Activated T-cell treated with anti-CD3 and anti-CD28 coated beads, Interleukin-2, amount 50 U/mL, for 4 hours (primary cell): ENCODE measurements at places on chromosomes 6 and 20.

DNA sequence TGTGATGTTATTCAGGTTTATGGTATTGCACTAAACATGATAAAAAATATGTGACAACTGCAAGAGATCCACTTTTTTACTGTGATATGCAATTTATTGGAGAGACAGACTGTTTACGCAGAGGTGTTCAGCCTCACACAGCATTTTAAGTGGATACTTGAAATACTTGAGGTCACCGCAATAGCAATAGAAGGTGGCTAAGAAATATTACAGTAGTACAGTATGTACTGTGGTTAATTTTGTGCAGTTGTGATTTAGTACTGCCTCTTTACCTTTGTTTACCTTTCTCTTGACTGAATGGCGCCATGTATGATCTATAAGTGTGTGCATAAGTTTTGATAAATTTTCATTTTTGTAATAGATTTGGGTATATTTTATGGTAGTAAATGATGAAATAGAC lies 17.4 kb downstream of the MACROD2 start:
- DNase-seq, result no peak

- no peak for DNase-seq
Observed at GRCh38 chr20:63896264-63897105, 1.6 kb downstream of the DNAJC5 start.

GRCh38 chr6:136524339-136524935 lies 25.8 kb downstream of the MAP7 start:
- DNase-seq, result no peak

GRCh38 chr6:42984924-42985475 lies 630 bp downstream of the PPP2R5D start:
- no peak for DNase-seq

DNA sequence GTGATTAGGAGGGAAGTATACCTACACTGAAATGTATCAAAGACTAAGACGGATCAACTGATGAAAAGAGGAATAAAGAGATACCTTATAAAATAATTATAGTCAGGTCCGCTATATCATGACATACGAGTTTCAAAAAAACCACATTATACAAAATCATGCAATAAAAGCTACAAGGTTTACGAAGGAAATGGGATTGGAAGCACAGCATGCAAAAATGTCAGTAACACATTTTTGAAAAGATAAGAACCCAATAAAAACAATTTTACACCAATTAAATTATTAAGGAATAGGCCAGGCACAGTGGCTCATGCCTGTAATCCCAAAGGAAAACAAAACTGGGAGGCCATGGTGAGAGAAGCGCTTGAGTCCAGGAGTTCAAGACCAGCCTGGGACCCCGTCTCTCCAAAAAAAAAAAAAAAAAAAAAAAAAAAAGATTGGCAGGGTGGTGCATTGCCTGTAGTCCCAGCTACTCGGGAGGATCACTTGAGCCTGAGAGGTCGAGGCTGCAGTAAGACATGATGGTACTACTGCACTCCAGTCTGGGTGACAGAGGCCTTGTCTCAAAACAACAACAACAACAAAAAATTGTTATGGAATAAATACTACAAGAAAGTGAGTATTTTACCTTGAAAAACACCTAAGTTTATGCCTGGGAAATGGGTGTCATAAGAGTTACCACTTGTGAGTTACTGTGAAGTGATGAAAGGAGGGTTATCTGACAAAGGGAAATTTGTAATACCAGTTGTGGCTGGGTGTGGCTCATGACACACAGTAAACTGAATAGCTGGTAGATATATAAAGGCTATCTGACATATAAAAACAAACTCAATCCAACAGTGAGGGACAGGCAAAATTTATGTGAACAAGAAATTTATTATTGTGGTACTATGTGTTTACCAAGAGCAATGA lies 45.2 kb downstream of the RANBP9 start:
- no peak for DNase-seq

DNA sequence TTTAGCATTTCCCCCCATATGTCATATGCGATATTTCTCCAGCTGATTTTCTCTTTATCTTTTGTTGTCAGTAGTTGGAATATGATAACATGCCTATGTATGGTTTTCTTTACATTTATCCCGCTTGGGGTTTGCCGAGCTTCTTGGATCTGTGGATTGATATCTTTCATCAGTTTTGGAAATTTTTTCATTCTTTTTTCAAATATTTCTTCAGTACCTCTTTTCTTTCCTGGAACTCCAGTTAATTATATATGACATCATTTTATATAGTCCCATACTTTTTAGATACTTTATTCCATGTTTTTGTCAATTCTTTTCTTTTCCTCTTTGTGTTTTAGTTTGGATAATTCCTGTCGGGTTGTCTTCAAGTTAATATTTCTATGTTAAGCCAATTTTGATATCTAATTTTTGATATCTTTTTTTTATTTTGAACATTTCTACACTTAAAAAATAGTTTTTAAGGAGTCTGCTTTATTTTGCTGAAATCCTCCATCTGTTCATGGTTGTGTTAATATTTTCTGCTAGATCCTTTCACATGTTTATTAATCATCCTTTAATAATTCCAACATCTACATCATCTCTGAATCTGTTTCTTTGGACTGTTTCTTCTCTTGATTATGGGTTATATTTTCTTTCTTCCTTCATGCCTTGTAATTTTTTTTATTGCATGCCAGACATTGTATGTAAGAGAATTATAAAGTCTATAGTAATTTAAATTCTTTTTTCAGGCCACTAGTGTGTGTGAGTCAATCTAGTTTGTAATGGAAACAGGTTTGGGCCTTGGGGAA lies 9.5 kb downstream of the ZDHHC14 start:
- DNase-seq, result no peak

- DNase-seq, result no peak
Observed at GRCh38 chr6:109894181-109894580, 83.9 kb upstream of the GPR6 start.

DNA sequence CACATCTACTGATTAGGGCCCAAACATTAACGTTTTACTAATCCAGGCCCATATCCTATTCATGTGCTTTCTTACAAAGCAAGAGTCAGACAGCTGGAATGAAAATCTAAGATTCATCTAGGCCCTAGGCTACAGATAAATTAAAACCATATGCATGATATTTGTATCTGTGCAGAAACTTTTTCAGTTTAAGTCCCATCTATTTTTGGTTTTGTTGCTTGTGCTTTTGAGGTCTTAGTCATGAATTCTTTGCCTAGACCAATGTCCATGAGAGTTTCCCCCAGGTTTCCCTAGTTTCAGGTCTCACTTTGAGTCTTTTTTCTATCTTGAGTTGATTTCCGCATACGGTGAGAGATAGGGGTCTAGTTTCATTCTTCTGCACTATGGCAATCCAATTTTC lies 20.2 kb downstream of the ADNP start:
- DNase-seq, result no peak

GRCh38 chr6:56572788-56573471 lies 69.8 kb downstream of the DST start:
- no peak for DNase-seq

GRCh38 chr20:51735728-51736600 lies 32.2 kb downstream of the ATP9A start:
- no peak for DNase-seq
